ENCODE measurements at places on chromosomes 7 and 10.
A peak's percentile ranks its signal among the peaks of the same experiment; 100 is the strongest.

- peak; percentile 50 for DNase-seq
- H3K27me3 ChIP-seq: peaks cover 10% of the 10 kb centered on the region
- H3K36me3 ChIP-seq: no peaks in the 10 kb centered on the region
- H3K4me3 ChIP-seq: peak overlapping the region; percentile 89
Observed at GRCh38 chr7:33108554-33109004, 625 bp downstream of the RP9 start.

DNA sequence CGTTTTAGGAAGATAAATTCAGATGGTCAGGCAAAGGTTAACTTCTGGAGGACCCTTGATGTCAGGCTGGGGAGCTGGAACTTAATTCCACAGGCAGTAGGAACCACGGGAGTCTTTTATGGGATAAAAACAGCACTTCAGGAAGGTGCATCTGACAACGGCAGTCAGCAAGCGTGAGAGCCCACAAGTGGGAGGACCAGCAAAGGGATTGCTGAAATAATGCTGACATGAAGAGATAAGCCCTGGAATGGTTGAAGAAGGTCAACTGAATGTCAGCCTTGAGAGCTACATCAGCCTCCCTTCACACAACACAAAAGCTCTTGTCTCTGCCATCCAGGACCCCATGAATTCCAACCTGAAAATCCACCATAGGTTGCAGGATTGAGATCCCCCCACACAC lies 138.8 kb downstream of the SORCS1 start:
- H3K27me3 ChIP-seq: no peaks in the 10 kb centered on the region
- no peak for DNase-seq
- H3K4me3 ChIP-seq: no peak overlapping the region

- no peak overlapping the region for H3K27ac ChIP-seq
- H3K4me3 ChIP-seq: no peak overlapping the region
- DNase-seq: no peak
- no peaks in the 10 kb centered on the region for H3K36me3 ChIP-seq
Observed at GRCh38 chr10:114362826-114363355, 41.4 kb downstream of the AFAP1L2 start.

GRCh38 chr10:123147635-123148413 lies at the start of gene HMX2:
TSS of gene HMX2 (plus strand) at chr10:123148136. CDS start at chr10:123148379, 243 bp downstream.
- H3K36me3 ChIP-seq: no peaks in the 10 kb centered on the region
- DNase-seq: no peak
- H3K27ac ChIP-seq: no peak within 1 kb of the TSS
- no peak within 1 kb of the TSS for H3K4me3 ChIP-seq
- peaks cover 20% of the 10 kb centered on the region for H3K27me3 ChIP-seq

GRCh38 chr10:8017277-8017676 lies 37.2 kb upstream of the GATA3 start:
- no peak overlapping the region for H3K27ac ChIP-seq
- H3K4me3 ChIP-seq: no peak overlapping the region
- no peaks in the 10 kb centered on the region for H3K4me1 ChIP-seq
- DNase-seq: no peak
- H3K27me3 ChIP-seq: no peaks in the 10 kb centered on the region
- H3K36me3 ChIP-seq: no peaks in the 10 kb centered on the region

DNA sequence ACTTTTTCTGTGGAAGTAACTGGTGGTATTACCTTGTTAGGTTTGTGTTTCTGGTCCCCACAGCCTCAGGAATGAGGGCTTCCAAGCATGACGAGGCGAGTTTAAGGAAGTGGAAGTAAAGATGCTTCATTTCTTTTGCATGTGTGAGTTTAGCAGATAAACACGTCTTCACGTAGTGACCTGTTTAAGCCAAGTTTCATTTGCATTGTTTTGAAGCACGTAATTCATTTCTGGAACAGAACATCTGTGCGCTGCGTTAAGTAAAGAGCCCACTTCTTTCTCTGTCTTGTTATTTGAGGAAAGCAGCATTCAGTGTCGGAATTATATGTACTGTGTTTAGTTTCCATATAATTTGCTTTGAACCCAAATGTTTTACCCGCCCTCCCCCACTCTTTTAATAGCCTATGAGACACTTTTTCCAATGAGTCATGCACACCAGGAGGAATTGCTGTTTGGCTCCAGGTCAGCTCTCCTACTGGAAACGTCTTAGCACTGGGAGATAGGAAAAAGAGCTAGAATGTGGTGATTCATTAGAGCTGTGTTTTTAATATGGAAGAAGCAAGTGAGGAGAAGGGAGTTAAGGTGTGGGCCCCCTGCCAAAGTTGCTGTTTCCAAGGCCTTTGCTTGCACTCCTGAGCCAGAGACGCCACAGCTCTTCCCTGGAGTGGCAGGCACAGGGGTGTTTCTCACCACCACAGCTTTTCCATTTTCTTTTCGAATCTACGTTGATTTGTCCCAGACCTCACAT lies 36.7 kb downstream of the BTBD16 start:
- no peaks in the 10 kb centered on the region for H3K36me3 ChIP-seq
- H3K4me1 ChIP-seq: no peaks in the 10 kb centered on the region
- H3K27ac ChIP-seq: no peak overlapping the region
- no peak overlapping the region for H3K4me3 ChIP-seq
- no peaks in the 10 kb centered on the region for H3K27me3 ChIP-seq

- H3K27ac ChIP-seq: no peak overlapping the region
- peak; percentile 50 for DNase-seq
Observed at GRCh38 chr10:56823849-56824248, 462.8 kb upstream of the ZWINT start.

DNA sequence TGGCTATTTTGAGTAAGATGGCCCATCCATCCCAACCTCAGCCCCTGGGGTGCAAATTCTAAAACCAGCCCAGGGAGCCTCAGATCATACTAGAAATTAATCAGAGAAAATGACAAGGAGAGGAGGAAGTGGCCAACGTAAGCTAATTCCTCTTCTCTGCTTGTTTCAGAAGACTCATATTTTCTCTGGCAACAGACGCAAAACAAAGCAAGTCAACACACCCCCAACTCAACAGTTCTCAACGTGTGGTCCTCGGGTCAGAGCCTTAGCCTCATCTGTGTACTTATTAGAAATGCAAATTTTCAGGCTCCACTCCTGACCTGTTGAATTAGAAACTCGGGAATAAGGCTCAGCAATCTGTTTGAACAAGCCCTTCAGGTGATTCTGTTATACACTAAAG lies 413.9 kb upstream of the AUTS2 start:
- H3K27me3 ChIP-seq: no peaks in the 10 kb centered on the region
- DNase-seq: no peak
- no peaks in the 10 kb centered on the region for H3K36me3 ChIP-seq
- H3K27ac ChIP-seq: peak overlapping the region; percentile 29

DNA sequence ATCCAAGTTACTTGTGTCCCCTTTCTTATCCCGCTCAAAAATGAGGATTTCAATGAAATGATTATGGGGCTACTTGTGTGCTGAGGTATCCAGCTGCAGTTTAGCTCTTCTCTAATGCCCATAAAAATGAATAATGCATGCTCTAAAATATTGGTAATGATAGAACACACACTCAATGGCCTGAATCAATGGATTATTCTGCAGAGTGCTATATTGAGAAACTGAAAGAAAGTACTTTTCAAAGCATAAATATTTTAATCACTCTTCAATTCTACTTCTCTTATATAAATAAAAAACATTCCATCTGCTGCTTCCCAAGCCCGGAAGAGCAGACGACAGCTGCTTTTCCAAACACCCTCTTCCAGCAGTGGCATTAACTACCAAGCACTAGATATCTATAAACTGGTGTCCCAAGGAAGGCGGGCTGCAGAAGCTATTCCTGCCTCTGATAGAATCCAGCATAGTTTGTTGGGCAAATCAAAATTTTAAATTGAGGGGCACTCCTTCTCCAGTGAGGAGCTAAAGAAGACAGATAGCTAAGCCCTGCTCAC lies 284.9 kb upstream of the AOAH start:
- H3K4me1 ChIP-seq: no peaks in the 10 kb centered on the region
- no peak overlapping the region for H3K4me3 ChIP-seq
- no peak for DNase-seq
- 0 out of 2 replicates have a peak, but pooled peaks cover 3% of the 10 kb centered on the region for H3K36me3 ChIP-seq

DNA sequence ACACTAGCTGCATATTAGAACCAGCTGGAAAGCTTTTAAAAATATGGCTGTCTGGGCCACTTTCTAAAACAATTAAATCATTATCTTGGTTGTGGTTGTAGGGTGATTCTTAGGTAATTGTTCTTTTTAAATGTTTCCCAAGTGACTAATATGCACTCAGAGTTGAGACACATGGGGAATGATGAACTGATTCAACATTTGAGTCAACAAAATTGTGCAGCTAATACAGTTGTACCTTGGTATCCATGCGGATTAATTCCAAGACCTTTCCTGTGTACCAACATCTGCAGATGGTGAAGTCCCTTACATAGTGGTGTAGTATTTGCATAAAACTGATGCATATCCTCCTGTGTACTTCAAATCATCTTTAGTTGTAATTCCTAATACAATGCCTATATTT lies 242.2 kb downstream of the ATRNL1 start:
- no peak overlapping the region for H3K27ac ChIP-seq
- no peak overlapping the region for H3K4me3 ChIP-seq
- H3K4me1 ChIP-seq: no peaks in the 10 kb centered on the region
- no peaks in the 10 kb centered on the region for H3K27me3 ChIP-seq
- H3K36me3 ChIP-seq: no peaks in the 10 kb centered on the region

DNA sequence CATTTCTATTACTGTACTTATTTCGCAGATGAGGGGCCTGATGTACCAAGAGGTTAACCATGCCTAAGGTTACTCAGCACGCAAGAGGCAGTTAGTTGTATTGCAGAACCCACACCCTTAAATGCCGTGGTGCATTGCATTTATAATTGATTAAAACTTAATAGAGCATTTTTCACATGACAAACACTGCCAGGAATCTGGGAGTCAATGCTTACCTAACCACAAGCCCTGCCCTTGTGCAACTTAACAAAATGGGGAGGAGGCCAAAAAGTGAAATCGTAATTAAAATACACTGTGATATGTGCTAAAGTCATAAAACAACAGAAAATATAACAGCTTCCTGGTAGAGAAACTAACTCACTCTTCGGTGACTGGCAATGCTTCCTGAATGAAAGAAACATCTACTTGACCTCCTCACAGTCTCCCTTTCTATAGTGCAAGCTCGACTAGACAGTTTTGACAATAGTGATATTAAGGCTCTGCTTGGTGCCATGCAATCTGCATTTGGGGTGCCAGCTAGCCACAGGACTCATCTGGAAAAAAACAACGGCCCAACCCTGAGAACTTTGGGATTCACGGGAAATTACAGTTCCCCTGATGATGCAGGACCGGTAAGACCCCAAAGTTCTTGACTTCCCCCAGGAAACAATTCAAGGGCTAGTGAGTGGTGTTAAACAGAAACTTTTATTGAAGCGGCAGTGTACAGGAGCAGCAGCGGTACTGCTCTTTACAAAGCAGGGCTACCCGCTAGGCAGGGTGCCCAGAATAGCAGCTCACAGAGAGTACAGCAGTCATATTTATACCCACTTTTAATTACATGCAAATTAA lies 612.4 kb downstream of the TNS3 start:
- H3K27me3 ChIP-seq: no peaks in the 10 kb centered on the region
- H3K27ac ChIP-seq: no peak overlapping the region

DNA sequence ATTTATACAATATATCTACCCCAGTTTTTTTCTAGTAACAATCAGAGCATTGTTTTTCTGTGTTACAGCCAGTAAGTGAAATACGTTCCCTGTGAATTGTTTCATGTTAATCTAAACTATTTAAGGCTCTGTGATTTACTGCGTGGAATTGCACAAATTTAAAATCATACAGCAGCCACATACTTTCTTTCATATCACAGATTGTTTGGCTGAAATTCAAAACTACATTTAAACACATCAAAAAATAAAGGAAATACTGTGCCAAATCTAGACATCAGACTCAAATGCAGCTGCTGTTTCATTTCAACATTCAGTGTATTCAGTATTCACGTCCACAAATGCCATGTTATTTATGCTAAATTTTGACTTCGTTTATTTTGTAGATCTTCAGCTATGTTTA lies 242.6 kb upstream of the HGF start:
- H3K27me3 ChIP-seq: no peaks in the 10 kb centered on the region
- no peak overlapping the region for H3K27ac ChIP-seq
- no peak overlapping the region for H3K4me3 ChIP-seq

DNA sequence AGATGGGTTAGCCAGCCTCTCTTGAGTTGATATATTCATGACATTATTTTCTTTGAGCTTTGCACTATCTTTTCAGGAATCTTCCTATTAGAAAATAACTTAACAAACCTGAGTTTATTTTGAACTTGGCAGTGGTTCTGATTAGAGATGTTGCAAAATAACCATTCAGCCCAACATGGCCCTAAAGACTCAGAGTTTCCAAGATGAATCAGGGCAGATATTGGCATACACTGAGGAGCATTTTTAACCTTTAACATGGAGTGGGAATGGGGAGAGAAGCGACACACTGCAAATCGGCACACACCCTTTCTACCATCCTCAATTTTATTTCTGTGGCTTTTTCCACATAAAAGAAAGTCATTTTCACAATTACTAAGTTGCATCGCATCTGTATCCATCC lies 190.8 kb downstream of the TRIL start:
- no peak overlapping the region for H3K27ac ChIP-seq
- no peak for DNase-seq
- H3K36me3 ChIP-seq: no peaks in the 10 kb centered on the region
- no peaks in the 10 kb centered on the region for H3K4me1 ChIP-seq

DNA sequence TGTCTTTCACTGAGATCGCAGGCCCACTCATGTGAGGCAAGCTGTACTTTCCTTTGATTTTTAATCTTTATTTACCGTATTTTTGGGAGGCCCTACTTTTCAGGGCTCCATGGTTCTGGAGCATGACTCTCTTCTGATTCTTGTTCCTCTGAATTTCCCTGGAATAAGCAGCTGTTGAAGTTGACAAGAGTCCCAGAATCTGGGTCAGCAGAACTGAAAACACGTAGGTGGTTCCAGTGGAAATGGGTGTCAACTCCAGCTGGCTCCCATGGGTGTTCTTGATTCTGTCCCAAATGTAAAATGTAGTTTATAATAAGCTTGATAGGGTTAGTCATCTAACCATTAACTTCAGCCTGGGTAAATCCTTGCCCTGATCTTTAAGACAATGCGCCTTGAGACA lies 409.4 kb downstream of the GATA3 start:
- no peaks in the 10 kb centered on the region for H3K36me3 ChIP-seq
- H3K27ac ChIP-seq: no peak overlapping the region
- no peak for DNase-seq
- no peaks in the 10 kb centered on the region for H3K4me1 ChIP-seq

DNA sequence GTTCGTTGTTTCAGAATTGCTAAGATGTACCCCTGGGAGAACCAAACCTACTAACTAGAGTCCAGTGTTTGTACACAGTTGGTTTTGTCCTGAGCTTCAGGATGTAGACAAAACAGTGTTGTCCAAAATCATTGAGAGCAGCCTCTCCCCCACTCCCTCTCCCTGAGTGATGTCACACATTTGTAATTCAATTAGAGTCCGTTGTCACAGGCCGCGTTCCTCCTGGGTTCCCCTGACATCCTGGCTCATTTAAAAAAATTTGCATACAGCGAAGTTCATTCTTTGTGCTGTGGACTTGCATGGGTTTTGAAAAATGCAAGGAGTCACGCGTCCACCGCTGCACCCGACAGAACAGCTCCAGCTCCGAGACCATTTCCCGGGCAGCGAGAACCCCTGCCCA lies 10.3 kb downstream of the GRIFIN start:
- no peak for DNase-seq
- H3K27ac ChIP-seq: no peak overlapping the region
- no peaks in the 10 kb centered on the region for H3K36me3 ChIP-seq
- H3K4me1 ChIP-seq: no peaks in the 10 kb centered on the region
- peaks cover 10% of the 10 kb centered on the region for H3K27me3 ChIP-seq
- no peak overlapping the region for H3K4me3 ChIP-seq
